ENCODE measurements at places on chromosomes 12 and 14.

DNA sequence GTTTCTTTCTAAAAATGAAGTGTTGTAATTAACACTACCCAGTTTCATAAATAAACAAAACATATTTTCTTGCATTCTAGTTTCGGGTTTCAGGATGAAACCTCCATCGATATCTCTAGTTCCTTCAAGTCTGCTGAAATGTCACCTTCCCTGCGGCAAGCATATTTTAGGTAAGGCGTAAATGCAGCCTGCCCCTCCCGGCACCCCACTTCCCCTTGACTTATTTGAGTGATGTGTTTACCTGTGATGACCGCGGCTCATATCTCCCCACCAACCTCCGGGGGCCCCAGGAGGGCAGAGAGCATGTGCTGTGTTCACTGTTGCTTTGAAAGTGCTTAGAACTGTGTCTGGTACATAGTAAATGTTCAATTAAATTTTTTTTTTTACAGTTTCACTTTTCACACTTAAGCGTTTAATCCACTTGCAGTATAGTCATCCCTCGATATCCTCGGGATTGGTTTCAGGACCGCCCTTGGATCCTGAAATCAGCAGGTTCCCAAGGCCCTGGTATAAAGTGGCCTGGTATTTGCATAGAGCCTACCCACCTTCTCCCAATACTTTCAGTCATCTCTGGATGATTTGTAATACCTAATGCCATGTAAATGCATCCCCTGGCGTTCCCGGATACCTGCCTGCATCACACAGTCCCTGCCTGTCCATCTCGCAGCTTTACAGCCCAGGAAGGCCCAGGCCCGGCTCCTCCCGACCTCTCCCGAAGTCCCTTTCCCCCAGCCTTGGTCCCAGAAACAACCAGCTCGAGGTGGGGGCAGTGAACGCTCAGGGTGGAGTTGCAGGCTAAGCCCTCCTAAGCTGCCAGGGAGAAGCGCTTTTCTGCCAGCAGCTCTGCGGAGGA lies 40.2 kb upstream of the FBRSL1 start:
- no peak for DNase-seq

GRCh38 chr12:92063641-92064040 lies 82.0 kb downstream of the BTG1 start:
- DNase-seq: no peak

DNA sequence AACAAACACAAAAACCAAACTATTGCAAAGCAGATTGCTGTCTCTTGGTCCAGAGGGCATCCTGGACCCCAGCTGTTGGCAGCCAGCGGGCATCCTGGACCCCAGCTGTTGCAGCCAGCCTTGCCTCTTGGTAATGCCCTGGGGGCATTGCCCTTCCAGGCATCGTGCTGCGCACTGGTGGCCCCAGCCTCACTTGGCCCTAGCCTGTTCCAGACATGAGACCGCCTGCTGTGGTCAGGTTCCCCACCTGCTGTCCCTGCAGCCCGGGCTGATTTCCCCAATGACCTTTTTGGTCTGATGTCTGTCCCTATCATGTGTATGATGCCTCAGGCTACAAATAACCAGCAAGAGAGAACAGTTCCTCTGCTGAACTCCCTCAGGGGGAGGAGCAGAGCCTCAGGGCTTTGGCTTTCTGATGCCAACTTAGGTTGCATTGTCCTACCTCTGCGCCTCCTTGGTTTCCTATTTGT lies 20.8 kb downstream of the MLXIP start:
- DNase-seq: no peak

DNA sequence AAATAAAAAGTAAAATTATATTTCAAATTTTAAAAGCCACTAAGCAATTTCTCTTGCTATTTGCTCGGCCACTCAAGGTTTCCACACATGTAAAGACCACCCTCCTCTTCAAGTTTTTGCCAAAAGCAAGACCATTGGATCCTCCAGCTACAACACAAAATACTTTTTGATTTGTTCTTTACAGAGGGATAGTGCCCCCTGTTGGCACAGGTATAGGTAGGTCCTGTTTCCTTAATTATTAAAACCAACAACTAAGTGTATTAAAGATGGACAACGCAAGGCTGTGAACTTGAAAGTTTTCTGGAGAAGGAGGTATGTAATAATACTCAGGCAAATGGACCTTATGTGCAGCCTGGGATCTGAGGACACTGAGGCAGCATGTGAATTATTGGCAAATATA lies 23.8 kb downstream of the ATP6V1D start:
- DNase-seq: no peak
